Skeletal muscle cell (primary cell): ENCODE measurements at places on chromosomes 5 and 9.

DNA sequence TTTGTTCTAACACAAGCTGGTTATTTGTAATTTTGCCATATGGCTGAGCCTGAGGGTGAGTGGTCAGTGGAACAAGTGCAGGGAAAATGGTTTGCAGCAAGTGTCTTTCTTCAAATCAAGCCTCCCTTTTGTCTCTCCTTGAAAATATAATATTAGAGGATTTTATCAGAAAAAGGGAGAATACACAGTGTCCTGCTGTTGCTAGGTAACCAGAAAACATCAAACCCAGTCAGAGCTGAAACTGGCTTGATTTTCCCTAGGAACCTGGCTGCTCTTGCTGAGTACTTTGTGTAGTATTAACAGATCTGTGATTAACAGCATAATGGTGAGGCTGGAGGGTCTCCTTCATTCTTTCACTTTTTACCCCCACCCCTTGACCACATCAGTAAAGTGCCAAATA lies 314.0 kb downstream of the ARHGEF28 start:
- DNase-seq: no peak

GRCh38 chr9:117952581-117952980 lies 248.4 kb downstream of the TLR4 start:
- no peak for DNase-seq

DNA sequence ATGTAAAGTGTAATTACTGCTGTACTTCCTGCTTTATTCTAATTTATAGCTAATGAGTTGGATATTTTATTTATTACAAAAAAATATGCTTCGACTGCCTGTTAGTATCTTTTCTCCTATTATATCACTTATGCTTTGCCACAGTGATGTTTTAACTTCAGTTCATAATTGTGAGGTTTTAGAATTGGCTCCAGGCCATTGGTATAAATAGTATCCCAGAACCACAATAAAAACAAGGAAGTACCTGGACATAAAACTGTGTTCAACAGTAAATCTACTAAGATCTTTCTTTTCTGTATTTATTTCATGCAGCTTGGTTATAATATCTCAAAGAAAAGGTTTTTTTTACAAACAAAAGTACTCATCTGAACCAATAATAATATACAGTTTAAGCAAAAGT lies 354.3 kb upstream of the CDH9 start:
- no peak for DNase-seq

DNA sequence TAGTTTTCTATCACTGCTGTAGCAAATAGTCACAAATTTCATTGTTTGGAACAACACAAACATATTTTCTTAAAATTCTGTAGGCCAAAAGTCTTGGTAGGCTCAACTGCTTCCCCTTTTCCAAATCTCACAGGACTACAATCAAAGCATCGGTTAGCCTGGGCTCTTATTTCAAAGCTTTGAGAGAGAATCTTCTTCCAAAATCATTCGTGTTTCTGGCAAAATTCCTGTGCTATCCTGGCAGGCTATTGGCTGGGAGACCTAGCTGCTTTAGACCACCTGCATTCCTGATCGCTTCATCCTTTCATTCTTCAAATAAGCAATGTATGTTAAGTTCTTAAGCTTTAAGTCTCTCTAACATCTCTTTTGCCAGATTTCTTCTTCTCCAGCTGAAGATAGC lies 629.8 kb upstream of the CDH18 start:
- DNase-seq: no peak

- DNase-seq: no peak
Observed at GRCh38 chr5:567664-568060, 43.4 kb upstream of the SLC9A3 start.

- no peak for DNase-seq
Observed at GRCh38 chr9:32869404-32869803, 86.1 kb downstream of the TMEM215 start.

DNA sequence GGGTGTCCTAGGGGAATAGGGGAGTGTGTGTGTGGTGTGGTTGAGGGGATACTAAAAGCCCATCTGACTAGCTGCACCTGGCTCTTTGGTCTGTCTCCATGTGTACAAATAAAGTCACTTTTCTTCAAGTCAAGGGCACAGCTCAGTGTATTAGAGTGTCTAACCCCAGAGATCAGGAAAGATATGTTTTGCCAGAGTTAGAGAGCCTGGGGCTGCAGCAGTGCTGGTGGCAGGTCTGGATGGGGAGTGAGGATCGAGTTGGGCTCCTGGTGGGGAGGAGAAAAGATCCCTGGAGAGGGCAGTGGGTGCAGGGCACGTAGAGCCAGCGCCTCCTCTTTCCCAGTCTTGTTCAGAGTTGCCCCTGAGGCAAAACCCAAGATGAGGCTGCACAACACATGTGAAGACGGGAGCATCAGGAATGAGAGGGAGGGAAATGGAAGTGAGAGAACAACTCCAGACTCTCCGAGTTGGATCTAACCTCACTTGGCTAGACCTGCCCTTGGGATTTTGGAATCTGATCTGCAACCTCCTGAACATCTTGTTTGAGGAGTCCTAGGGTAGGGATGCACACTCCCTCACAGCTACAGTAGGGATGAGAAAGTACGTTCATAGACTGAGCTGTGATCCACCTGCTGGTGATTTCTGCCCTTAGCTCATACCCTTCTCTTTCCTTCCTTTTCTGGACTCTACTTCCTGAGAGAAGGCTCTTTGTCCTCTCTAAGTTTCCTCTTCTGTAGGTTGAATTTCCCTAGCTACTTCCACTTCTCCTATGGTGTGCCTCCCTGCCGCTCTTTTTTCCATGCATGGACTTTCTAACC lies 309.9 kb downstream of the ZSWIM6 start:
- no peak for DNase-seq

DNA sequence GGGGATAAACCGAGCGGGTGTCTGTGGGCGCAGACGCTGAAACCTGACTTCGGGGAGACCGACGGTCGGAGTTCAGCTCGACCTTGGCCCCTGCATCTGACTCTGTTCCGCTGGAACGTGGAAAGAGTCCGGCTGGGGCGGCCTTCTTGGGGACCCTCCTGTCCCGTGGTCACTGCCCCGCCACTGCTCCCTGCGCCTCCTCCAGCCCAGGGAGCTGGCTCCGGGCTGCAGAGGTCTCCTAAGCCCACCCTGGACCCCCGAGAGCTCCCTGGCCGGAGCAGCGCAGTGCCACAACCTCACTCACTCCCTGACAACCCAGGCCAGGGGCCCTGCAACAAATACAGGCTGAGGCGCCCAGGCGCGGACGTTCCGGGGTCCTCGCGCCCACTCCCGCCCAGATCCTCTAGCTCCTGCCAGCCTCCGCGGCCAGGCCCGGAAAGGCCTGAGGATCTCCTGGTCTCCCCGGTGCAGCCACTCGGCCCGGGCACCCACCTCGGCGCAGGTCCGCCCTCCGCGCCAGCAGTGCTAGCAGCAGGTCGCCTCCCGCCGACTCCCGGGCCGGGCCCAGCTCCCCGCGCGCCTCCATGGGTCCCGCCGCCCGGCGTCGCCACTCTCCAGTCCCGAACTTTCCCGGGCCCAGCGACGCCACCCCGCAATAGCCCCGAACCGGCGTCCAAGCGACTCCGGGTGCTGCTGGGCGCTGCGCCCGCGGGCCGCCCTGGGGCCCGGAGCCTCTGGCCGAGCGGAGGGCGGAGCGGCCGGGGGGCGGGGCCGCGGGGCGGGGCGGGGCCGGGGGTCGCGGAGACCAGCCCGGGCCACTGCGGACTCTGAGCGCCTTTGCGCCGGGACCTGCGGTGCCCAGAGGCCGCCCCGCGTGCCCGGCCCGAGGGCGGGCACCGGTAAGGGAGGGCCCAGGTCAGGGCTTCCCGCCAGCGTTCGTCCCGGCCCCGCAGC lies 2.2 kb downstream of the LHX3 start:
- DNase-seq: no peak

DNA sequence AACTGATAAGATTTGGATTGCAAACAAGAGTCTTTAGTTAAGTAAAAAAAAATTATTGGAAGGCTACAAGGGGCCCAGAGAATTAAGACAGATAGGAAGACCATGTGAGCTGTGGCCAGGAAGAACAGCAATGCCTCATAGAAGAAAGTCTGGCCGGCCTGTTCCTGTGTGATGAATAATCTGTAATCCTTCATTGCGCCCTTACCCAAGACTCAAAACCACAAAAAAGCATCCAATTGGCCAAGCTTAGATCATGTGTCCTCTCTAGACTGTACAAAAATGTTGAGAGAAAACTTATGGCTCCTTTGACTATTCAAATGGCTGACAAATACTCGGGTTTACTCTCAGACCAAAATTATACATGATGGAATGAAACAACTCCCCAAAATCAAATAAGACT lies 1383.5 kb downstream of the PTPRD start:
- DNase-seq: no peak

DNA sequence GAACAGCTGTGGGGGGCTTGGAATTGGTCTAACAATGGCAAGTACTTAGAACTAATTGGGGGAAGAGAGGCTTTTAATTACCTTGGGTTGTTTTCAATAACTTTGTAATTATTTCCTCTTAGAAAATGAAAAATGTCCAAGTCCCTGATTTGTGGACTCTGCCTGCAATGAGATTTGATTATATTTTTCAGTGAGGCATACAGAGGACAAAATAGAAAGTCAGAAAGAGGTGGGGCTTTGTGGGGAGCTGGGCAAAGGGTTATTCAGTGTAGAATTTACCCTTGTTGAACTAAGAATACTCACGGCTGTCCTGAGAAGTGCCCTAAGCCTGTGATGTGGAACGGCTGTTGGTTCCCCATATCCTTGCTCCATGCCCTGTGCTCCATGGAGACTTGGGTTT lies 153.0 kb downstream of the ICE1 start:
- no peak for DNase-seq

- no peak for DNase-seq
Observed at GRCh38 chr9:129031514-129031913, 3.4 kb upstream of the SH3GLB2 start.

GRCh38 chr5:107395632-107396350 lies 274.9 kb downstream of the EFNA5 start:
- DNase-seq: no peak

GRCh38 chr9:12091865-12092527 lies 601.2 kb upstream of the TYRP1 start:
- no peak for DNase-seq

GRCh38 chr9:31541721-31542281 lies 842.6 kb upstream of the ACO1 start:
- DNase-seq: peak; percentile 25

DNA sequence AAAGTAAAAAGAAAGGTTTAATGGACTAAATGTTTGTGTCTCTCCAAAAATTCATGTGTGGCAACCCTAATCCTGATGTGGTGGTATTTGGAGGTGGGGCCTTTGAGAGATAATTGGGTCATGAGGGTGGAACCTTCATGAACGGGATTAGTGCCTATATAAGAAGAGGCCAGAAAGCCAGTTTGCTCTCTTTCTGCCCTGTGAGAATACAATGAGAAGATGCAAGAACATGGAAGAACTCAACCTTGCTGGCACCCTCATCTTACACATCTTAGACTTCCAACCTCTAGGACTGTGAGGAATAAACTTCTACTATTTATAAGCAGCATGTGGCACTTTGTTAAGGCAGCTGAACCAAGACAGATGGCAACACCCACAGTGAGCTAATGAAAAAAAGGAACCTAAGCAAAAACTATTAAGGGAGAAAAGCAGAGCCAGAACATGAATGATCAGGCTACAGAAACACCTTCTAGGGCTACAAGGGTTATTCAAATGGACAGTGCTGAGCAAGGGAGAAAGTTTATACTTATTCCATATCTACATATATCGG lies 159.5 kb downstream of the PLK2 start:
- DNase-seq: no peak
